Temporal lobe (tissue), 4 donors: ENCODE measurements at places on chromosomes 5 and 9. TPM values are rescaled to one million over a fixed set of nuclear protein-coding genes. Genes with fewer than 3 reads are reported as not detected.

The CNTNAP3B gene
- 17.7 TPM for total RNA-seq

The PCDHB16 gene
- 6.4 TPM for total RNA-seq

The TMC1 gene
- 0.25 TPM for total RNA-seq

The CACFD1 gene
- 19.4 TPM for total RNA-seq
